ENCODE measurements at places on chromosomes 12 and 14.
A peak's percentile ranks its signal among the peaks of the same experiment; 100 is the strongest.

DNA sequence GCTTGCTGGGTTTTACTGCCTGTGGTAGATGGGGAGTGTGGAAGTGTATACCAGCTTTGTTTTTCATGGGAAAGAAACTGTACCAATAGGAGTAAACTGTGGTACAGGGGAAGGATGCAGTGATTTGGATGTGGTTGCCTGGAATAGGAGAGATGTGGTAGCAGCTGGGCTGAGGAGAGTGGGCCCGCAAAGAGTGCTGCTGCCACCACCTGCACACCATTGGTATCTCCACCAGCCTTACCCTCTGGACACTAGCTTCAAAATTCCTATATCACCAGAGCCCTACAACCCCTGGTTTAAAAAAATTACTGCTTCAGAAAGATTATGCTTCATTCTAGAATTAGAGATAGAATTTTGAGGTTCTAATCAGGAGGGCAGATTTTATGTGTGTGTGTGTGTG is 53.6 kb downstream of the AKAP6 start:
- DNase-seq: peak; percentile 26

DNA sequence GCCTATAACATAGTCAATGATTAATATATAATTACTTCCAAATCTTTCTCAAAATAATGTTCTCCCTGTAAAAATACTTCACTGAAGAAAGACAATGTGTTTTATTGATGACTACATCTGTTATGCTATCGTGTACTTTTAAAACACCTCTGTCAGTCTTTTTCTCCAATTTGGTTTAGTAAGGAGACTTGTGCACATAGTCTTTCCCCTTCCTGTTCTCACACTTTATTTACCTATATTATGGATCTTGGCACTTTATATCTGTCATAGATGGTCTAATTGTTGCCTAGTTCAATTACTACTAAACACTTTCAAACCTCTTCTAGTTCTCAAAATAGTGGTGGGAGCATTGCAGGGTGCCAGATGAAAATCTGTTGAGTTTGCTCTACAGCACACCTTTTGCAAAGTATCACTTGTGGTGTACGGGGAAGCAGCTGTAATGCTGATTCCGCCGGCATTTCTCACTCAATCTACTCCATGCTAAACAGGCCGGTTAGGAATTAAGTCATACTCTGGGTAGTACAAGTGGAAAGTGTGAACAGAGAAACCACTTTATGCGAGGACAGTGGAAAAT is 1.1 kb upstream of the INSM2 start:
- DNase-seq: no peak

- DNase-seq: no peak
Observed at GRCh38 chr14:75605916-75606315, 27.5 kb downstream of the FLVCR2 start.

GRCh38 chr12:65460063-65460462 is 181.6 kb downstream of the MSRB3 start:
- DNase-seq: peak; percentile 9

DNA sequence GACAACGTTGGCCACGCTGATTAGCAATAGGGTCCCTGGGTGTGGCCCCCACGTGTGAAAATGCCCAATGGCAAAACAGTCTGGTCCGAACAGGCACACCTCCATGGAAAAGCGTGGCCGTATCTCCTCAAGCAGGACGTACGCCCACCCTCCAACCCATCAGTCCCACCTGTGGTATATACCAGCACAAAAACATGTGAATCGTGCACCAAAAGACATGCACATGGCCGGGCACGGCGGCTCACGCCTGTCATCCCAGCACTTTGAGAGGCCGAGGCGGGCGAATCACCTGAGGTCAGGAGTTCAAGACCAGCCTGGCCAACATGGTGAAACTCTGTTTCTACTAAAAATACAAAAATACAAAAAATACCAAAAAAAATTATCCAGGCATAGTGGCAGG is 14.9 kb upstream of the SFSWAP start:
- DNase-seq: no peak

- DNase-seq: peak; percentile 90
Observed at GRCh38 chr14:58944343-58944967, 244.0 kb upstream of the DAAM1 start.

GRCh38 chr14:20769421-20769820 is 1.2 kb downstream of the EDDM3B start:
- no peak for DNase-seq

DNA sequence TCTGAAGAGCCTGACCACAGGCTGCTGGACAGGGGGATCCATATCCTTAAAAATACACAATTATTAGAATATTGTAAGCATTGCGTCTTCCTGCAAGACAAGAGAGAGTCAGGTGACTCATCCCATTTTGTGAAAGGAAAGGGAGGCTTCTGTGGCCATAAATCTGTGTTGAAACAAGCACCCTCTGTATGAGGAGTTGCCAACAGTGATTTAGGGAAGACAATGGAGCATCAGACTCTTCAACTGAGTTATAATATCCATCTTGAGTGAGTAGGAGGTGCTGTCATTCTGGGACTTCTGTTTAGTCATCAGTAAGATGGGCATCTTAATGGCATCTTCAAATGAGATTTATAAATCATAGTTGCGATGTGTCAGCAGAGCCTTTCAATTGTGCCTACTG is 554.5 kb downstream of the AACS start:
- DNase-seq: no peak

GRCh38 chr14:98182393-98183055 is 1089.5 kb downstream of the BCL11B start:
- DNase-seq: no peak

DNA sequence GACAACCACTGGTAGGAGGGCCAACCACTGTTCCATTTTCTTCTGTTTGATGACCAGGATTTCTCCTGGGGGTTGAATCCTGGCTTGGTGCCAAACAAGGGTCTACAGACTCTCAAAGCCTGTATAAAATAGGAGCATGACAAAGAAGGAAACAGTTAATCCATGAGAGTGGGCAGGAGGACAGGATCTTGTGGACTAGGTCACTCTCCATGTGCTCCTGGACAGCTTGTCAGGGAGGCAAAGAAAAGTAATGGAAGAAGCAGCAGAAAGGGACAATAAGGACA is 243.7 kb downstream of the AKAP6 start:
- no peak for DNase-seq

- DNase-seq: no peak
Observed at GRCh38 chr14:47191700-47192099, 483.7 kb downstream of the MDGA2 start.

GRCh38 chr14:30162066-30162465 is 234.4 kb upstream of the PRKD1 start:
- no peak for DNase-seq

DNA sequence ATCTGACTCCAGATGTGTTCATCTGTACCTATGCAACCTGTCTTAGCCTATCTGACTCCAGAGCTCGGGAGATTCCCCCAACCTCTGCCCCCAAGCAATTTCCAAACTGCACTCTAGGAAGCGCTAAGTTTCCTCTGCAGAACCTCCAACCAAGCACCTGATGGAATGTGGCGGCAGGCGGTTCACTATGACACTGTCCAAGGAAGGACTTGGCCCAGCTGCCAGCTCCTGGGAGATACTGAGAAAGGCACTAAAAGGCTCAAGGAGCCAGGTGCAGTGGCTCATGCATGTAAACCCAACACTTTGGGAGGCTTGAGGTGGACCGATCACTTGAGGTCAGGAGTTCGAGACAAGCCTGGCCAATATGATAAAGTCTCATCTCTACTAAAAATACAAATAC is 244.0 kb downstream of the BCL11B start:
- DNase-seq: no peak

DNA sequence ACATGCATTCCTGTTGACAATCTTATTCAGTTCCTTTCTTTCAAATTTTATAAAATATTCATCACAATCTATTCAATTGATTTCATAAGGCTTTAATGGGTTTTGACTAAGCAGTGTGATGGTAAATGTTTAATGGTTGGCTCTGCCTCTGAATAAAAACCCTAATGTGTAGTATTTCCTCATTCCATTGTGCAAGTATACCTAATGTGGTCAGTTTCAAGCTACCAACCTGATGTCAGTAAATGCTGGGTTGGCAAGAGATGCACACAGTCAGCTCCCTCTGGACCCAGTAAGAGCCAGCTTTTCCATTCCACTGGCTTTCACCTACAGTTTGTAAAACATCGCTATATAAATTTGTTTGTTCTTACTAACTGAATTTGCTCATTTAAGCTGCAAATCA is 53.9 kb downstream of the METTL25 start:
- no peak for DNase-seq

- DNase-seq: no peak
Observed at GRCh38 chr12:90129366-90130030, 420.9 kb upstream of the ATP2B1 start.

- DNase-seq: no peak
Observed at GRCh38 chr14:73290279-73290678, 53.0 kb downstream of the PAPLN start.

GRCh38 chr12:52023182-52023975 is 16.6 kb downstream of the TAMALIN start:
- peak; percentile 61 for DNase-seq

DNA sequence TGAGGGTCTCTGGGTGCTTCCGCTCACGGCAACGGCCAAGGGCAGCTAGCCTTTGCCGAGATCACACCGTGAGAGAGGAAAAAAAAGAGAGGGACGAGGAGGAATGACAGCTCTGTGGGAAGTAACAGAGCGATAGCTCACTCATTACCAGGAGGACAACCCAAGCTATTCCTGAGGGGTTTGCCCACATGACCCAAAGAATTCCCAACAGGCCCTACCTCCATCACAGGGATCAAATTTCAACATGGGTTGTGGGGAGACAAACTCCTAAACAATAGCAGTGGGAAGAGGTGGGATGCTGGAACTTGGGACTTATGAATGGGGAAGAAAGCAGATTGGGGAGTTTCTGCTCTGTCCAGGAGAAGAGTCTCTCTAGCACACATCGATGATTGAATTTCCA is 180.6 kb downstream of the LRRK2 start:
- no peak for DNase-seq

DNA sequence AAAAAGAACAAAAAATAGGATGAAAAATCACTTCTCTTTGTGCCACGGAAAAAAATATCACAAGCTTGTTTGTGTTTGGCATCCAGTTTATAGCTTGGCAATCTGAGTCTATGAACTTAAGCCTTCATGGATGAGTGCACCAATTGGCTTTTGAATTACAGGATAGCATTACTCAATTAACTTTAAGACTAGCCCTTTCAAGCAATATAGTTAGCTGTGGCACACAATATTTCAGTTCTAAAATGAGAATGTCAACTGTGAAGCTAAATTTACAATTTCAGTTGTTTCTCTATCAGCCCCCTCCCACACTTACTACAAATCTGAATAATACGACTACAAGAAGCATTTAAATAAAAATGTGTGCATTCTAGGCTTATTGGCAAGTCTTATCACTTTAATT is 8.3 kb downstream of the RERG start:
- no peak for DNase-seq

GRCh38 chr12:51536159-51536558 is 54.9 kb upstream of the SCN8A start:
- DNase-seq: no peak

DNA sequence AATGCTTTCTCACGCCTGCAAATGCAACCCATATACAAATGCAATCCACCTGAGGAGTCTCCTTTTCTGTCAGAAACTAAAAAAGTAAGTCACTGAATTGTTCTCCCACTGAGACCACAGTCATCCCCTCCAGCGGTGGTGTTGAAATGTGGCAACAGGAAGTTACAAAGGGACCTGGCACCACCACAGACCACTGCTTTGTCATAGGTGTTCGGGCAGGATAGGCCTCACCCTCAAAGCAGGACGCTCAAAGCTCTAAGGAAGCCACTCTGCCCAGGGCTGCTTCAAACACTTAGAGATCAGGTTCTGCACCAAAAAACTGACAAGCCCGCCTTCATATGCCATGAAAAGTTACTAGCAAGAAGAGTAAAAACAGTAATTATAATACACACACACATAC is 11.3 kb downstream of the PHLDA1 start:
- DNase-seq: no peak

DNA sequence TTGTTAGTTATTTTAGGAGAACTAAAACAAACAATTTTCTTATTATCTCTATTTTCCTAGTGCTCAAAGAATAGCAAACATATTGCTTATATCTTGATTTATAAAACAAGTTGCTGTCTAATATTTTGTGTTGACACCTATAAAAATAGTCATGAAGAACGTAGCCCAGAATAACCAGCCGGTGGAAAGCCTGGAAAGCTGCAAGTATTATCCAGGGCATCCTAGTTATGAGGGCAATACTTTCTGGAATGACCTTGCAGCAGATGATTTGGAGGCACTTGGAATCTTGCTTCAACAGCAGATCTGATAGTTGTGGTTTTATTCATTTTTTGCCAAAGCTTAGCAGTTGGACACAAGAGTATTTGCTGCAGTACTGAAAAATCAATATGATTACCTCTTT is 948.7 kb downstream of the LRFN5 start:
- no peak for DNase-seq

- no peak for DNase-seq
Observed at GRCh38 chr12:130205495-130205894, 43.2 kb downstream of the FZD10 start.

DNA sequence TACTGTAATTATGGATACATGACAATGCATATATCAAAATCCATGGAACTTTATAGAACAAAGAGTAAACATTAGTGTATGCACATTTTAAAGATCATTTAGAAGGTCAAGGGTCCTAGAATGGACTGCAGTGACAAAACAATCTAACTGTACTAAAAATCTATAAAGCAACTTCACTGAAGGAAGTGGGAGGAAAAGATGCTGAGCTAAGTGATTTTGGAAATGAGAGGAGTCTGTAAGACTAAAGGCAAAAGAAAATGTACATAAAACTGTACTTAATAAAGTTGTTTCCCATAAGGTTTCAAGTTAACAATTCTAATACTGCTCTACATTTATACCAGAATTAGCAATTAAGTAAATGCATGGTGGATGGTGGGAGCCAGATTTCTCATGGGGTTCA is 46.9 kb upstream of the HIF1A start:
- DNase-seq: no peak

- DNase-seq: no peak
Observed at GRCh38 chr12:131723532-131723931, 12.6 kb downstream of the SFSWAP start.

DNA sequence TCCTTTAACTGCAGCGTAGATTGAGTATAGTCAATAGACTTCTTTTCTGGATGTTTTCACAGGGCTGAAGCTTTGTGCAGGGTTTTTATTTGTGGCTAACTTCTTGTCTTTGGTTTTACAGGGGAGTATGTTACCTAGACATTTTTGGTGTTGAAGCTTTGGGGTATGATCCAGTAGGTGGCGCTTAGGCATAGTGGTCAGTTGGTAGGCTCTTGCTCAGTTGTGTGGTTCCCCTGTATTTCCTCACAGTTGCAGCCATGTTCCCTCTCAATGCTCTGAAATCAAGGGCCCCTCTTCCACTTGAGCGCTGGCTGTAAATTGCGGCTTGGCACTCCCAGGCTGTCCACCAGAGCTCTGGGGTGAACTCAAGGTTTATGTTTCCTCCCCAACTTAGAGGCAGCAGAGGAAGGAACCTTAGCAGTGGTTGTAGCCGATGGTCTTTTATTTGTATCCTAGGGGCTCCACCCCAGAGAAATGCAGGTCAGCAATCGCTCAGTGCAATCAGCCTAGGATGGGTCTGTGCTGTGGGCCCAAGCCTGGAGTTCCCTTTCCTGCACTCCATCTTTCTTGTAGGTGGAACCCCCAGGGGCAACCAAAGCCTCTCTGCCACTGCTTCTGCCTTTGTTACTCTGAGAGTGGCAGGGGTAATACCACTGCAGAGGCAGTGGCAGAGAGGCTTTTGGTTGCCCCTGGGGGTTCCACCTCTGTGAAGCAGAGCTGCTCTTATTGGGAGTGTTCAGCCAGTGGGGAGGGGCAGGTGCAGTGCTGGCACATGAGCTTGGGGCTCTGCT is 55.1 kb downstream of the CMAS start:
- no peak for DNase-seq
